Stimulated activated CD8-positive, alpha-beta memory T cell treated with anti-CD3 and anti-CD28 coated beads, Interleukin-7, amount 100 ng/mL, for 24 hours (primary cell): ENCODE measurements at places on chromosomes 6 and 20.

DNA sequence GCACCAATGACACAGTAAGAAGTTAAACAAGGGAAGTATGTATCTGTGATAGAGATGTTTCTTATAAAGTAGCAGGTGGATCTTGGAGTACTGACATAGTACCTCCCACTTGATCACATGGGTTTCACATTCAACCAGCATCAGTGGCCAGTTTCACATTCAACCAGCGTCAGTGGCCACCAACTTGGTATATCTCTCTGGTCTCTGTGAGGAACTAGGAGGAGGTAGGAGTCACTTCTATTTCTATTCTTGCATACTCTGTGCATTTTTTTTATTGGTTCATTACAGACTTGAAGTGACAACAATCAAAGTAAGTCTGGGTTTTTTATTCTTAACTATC lies 200.3 kb upstream of the SIM1 start:
- DNase-seq: no peak

DNA sequence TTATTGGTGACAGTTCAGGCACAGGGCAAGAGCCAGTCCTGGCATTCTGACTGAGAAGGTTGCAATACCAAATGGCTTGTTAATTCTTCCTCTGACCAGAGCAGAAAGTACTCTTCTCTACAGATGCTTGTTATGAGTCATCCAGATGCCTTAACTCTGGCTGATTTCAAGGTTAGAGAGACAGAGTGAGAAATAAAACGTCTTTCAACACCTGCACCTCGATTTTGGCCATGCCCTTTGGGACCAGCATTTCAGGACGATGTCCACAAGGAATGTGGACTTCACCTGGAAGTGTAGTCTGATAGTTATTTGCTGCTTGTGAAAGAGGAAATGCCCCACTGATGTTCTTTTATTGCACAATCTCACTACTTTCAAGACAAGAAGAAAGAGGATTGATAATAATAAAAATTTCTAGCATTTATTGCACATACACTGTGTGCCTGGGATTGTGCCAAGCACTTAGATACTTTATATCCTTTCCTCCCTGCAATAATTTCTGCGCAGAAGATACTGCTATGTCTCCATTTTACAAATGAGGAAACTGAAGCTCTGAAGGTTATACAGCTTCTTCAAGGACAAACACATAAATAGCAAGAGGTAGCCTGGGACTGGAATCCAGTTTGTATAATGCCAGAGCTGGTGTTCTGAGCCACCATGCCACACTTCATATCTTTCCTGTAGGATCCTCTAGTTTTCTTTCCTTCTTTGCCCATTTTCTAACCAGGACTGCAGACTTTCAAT lies 33.5 kb upstream of the MCM3 start:
- no peak for DNase-seq

- DNase-seq: no peak
These were observed 13.3 kb downstream of the SNX5 start for GRCh38 chr20:17955302-17955701.

DNA sequence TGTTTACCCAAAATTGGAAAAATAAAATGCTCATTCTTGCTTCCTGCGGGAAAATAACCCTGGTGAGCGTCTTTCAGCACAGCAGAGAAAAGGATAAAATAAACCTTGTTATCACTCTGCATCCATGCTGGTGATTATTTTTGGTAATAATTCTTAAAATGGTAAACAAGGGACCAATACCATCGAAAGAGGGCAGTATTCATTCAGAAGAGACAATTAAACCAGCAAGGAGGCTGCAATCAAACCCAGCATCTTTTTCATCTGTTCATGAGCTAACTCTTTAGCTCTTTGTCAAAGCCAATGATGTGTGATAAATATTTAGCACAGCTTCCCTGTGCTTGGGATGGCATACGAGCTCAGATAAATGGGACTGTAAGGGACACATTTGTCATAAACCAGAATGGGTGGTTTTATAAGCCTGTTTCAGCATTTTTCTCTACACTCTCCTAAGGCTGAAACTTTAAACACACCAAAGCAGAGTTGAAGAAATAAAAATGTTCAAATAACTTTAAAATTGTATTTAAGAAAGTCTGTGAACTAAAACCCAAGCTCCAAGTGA lies 34.4 kb downstream of the CDH26 start:
- no peak for DNase-seq

- DNase-seq: no peak
These were observed 12.2 kb upstream of the TBC1D20 start for GRCh38 chr20:474581-474980.

DNA sequence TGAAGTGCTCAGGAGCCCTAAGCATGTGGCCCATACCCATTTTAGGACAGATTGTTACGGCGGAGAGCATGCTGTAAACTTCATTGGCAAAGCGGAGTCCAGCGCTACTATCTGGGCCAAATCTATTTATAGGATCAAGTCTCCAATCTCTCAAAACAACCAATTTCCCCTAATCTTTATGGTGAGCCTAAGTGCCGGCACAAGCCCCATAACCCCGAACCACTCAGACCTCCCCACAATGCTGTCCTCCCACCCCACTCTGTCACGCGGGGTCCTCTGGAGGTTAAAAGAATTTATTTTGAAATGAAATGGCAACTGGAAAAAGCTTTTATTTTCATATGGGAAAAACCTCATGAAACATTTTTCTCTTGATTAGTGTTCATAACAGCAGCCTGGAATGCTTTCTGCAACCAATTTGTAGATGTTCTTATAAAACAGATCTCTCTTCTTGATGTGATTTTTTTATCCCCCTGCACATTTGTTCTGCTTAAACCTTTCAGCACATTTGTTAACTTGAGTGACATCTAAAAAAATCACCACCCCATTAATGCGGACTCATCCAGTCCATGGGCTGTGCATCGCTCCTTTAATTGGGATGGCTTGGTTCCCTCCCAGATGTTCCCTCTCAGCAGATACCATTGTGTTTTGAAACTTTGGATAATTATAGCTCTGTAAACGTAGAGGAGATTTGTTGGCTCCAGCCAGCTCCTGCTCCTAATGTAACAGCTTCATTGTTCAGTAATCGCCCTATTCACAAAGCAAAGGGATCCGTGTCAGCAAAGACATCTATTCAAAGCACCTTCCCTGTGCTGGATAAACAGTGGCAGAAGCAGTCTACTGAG lies 323.6 kb downstream of the CD83 start:
- no peak for DNase-seq

DNA sequence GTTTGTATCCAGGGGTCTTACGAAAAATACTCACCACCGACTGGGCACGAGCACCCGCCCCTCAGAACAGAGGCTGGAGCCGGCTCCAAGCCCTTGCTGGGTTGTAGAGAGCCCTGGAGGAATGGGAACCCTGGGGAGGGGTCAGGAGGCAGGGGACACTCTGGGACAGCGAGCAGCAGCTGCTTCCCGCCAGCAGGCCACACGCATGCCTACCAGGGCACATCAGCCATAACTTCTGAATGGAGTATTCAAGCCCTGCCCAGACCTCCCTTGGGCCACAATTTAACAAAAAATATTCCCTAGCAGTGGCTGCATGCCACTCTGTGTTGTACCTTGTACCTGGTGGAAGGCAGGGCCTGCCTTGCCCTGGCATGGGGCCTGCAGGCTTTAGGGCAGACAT lies 31.6 kb upstream of the CD93 start:
- DNase-seq: no peak

- DNase-seq: no peak
These were observed 92.3 kb upstream of the FUT9 start for GRCh38 chr6:95923518-95923917.

DNA sequence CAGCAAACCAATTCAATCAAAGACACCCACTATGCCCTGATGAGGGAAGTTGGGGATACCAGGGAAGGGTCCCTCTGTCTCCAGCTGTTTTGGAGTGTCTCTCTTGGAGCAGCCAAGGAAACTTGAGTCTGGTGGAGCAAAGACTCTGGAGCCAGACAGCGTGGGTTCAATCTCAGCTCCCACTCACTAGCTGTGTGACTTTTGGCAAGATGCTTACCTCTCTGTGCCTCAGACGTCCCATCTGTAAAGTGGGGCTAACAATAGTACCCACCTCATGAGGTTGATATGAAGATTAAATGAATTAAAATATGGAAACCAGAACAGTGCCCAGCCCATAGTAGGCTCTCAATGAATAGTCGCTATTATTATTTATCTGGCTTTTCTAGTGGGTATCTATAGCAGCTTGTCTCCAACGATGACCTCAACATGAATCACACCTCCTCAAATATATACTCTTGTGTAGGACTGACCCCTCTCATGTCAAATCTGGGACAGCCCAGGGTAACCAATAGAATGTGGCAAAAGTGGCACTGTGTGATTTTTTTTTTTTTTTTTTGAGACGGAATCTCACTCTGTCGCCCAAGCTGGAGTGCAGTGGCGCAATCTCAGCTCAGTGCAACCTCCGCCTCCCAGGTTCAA lies 99.2 kb upstream of the FOXP4 start:
- DNase-seq: no peak

GRCh38 chr20:45358282-45359068 lies 4.5 kb upstream of the SYS1 start:
- DNase-seq: no peak

DNA sequence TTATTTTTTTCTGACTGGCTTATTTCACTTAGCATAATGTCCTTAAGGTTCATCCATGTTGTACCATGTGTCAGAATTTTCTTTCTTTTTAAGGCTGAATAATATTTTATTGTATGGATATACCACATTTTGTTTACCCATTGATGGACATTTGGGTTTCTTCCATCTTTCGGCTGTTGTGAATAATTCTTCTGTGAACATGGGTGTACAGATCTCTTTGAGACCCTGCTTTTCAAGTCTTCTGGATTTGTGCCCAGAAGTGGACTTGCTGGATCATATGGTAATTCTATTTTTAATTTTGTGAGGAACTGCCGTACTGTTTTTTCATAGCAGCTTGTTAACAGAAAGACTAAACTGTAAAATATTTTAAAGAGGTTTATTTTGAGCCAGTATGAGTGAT lies 94.6 kb upstream of the TMEM181 start:
- DNase-seq: no peak

DNA sequence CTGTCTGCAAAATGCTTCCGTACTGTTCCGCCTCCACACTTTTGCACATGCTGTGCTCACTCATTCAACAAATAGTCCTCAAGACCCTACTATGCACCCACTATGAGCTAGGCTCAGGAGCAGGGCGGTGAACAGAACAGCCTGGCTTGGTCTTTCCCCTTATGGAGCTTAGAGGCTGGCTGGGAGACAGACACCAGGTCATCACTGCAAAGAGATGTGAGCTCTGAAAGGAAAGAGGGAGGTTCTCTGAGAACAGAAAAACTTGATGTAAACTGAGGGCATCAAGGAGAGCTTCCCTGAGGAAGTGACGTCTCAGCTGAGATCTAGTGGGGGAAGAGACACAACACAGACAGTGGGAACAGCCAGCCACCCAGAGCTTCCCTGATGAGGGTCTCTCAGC lies 31.0 kb upstream of the TGM2 start:
- no peak for DNase-seq

DNA sequence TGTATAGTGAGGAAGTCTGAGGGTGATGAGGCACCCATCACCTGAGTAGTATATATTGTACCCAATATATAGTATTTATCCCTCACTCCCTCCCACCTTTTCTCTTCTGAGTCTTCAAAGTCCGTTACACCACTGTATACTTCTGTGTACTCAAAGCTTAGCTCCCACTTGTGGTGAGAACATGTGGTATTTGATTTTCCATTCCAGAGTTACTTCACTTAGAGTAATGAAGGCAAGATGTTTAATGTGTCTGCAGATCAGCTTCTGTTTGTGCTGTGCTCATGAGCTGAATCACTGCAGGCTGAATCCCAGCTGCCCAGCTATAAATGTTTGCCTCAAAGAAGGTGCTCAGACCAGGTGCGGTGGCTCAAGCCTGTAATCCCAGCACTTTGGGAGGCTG lies 139.3 kb upstream of the FOXA2 start:
- DNase-seq: no peak

- no peak for DNase-seq
These were observed 64.4 kb upstream of the FUCA2 start for GRCh38 chr6:143575901-143576426.

DNA sequence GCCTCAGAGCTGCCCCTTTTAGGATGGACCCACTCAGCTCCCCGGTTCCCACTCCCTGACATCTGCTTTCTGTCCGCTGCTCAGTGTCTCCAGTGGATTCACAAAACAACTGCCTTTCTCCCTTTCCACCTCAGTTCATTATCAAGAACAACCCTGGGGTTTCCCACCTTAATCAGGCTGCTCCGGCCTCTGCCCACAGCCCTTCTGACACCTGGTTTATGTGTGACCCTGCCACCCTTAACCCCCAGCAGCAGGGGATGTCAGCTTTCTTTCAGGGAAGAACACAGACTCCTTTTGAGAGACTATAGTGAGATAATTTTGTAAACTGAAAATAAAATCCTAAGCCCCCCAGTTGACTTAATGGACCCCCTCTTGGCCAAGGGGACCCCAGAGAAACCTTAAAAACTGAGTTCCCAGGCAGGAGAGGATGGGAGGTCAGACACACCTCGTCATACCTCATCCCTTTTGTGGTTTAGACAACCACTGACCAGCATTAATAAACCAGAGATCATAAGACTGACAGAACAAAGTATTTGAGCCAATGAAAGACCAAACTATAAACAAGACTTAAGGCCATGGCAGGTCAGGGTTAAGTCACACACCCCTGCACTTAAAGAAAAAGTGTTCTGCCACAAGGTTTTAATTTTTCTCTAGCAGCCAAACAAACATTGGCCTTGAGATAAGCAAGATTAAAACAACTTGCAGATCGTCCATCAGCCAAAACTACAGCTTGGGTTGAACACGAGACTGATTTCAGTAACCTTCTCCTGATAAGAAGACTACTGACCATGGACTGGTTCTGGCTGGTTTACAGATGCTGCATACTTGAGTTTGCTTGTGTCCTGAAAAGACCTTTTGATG lies 42.4 kb upstream of the DDR1 start:
- no peak for DNase-seq

GRCh38 chr20:35133735-35134134 lies 13.4 kb downstream of the EDEM2 start:
- no peak for DNase-seq

GRCh38 chr6:41257369-41258195 lies 28.9 kb downstream of the TREM1 start:
- DNase-seq: no peak

- no peak for DNase-seq
These were observed 117.5 kb upstream of the PCSK2 start for GRCh38 chr20:17109307-17109706.

- no peak for DNase-seq
These were observed 5.9 kb downstream of the RPS6KA2 start for GRCh38 chr6:166621114-166621540.

DNA sequence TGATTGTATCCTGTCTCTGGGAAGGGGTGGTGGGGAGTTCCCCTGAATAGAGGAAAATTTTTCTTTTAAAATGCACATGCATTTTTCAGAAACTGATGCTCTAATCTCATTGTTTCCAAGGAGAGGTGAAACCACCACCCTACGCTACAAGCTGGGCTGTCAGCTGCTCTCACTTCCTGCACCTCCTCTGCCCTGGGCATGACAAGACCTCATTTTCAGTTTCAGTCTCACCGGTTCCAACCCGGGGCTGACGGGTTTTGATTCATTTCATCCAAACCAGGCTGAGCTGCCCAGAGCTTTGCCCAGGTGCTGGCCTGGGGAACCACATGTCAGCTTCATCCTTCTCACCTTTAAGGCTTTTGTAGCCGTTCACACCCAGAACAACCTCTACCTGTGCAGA lies 99.7 kb downstream of the EYA2 start:
- peak; percentile 13 for DNase-seq
